ENCODE measurements at places on chromosomes 2 and 18.

DNA sequence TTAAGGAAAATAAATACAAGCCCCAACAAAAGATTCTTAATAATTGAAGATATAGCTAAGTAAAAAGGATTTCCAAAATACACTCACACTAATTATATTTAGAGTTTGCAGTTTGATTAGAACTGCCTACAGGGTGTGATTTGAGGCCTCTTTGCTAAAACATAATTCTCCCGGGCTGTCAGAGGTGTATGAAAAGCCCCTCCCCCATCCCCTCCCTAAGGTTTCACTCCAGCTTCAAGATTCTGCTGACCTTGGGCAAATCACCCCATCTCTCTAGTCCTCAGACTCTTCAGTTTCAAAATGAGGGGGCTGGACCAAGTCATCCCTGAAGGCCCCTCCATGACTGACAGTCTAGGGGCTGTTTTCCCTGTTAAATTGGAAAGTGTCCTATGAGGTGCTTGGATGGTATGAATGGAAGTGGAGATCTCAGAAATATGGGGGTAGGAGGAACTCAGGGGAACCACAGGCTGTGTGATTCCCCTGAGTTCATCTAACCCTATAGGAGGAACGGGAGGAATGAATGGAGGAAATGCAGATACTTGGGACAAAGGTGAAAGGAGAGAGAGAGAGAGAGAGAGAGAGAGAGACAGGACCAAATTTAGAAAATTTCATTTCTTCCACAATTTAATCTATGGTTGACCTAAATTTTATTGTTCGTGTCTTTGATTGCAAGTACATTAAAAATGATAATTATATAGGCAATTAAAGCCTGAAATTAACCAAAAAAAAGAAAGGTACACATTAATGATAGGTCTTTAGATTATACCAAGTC is 107.5 kb downstream of the SPP2 start:
- H3K36me3 ChIP-seq, result no peaks in the 10 kb centered on the region
- no peak for DNase-seq
- no peak overlapping the region for H3K4me3 ChIP-seq
- no peak overlapping the region for H3K27ac ChIP-seq
- H3K27me3 ChIP-seq, result no peaks in the 10 kb centered on the region

DNA sequence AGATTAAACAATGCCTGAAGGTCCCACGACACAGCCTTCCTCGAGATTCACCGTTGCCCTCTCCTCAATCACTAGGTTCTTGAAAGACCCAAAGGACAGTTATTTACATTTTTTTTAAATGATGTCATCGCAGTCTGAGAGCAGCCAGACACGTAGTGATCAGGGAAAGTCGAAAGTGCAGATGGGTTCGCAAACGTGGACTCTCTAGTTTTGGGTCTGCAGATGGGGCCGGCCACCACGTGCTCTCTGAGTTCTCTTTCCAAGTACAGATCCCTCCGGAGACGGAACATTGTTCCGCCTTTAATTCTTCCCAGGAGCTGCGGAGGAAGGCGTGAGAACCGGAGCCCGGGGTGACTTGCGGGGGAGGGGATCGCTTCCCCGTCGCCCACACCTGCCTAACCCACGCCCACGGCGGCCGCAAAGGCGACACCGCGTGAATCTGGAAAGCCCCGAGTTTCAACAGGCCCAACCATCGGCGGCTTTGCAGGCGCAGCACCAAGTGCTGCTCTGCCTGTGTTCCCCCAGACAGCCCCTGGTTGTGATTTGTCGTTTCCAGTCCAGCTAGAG is 54.3 kb downstream of the PKDCC start:
- H3K27ac ChIP-seq, result peak overlapping the region; percentile 84
- peaks cover 37% of the 10 kb centered on the region for H3K4me1 ChIP-seq
- peak; percentile 74 for DNase-seq
- peak overlapping the region; percentile 52 for H3K4me3 ChIP-seq

GRCh38 chr2:77161009-77161408 is 361.2 kb downstream of the LRRTM4 start:
- DNase-seq, result no peak
- H3K36me3 ChIP-seq, result no peaks in the 10 kb centered on the region
- H3K27ac ChIP-seq, result no peak overlapping the region
- no peaks in the 10 kb centered on the region for H3K27me3 ChIP-seq

DNA sequence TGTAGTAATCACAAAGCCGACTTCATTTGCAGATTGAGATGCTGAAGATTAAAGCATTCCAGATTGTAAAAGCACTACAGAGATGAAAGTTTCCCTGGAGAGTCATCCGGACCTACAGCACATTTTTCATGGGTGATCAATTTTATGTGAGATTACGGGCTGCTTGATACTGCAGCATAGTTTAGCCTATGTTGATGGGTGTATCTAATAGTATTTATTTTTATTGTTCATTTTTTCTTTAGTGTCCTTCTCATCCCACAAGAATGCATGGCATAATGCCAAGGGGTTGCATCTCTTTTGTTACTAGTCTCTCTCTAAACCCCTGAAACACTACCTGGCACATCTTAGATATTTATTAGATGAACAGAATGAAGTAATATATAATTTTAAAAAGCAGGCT is 240.4 kb downstream of the MBD2 start:
- H3K27me3 ChIP-seq, result no peaks in the 10 kb centered on the region
- H3K4me3 ChIP-seq, result no peak overlapping the region

DNA sequence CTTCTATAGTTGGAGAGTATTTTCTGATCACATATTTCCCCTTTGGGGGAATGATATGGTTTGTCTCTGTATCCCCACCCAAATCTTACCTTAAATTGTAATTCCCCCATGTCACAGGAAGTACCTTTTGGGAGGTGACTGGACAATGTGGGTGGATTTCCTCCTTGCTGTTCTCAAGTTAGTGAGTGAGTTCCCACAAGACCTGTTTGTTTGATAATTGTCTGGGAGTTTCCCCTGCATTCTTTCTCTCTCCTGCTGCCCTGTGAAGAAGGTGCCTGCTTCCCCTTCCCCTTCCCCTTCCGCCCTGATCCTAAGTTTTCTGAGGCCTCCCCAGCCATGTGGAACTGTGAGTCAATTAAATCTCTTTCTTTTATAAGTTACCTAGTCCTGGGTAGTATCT is 222.7 kb upstream of the SLC39A10 start:
- no peak for DNase-seq
- H3K4me3 ChIP-seq, result no peak overlapping the region
- no peaks in the 10 kb centered on the region for H3K36me3 ChIP-seq
- H3K4me1 ChIP-seq, result no peaks in the 10 kb centered on the region

DNA sequence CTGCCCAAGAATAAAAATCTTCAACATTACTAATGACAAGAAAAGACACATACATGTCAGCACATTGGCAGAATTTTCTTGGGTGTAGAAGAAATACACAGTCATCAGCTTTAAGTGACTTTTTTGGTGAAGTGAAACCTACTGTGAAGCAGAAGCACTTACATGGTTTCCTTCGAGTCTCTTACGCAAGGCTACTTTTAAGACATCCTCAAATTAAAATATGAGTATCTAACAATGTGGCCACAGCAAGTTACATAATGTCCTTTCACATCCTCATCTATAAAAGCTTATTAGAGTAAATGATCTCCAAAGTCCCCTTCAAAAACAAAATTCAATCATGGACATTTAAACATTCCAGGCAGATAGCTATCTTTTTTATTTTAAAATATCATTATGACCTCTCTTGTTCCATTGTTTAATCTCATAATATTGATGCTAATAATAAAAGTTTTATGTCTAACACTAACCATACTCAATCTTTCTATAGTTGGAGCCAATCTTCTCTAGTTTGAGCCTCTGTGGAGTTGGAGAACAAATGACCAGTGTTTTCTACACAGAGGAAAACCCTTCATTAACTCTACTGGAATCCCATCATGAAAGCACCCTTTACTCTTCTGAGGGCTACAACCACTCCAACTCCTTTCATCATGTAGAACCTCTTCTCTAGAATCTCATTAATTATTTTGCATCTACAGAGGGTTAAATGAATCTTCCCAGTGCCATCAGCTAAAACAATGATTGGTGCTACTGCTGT is 182.2 kb upstream of the ZFP36L2 start:
- no peak overlapping the region for H3K27ac ChIP-seq
- H3K36me3 ChIP-seq, result no peaks in the 10 kb centered on the region
- H3K4me3 ChIP-seq, result no peak overlapping the region
- DNase-seq, result no peak
- peaks cover 14% of the 10 kb centered on the region for H3K4me1 ChIP-seq
- H3K27me3 ChIP-seq, result no peaks in the 10 kb centered on the region

- no peaks in the 10 kb centered on the region for H3K4me1 ChIP-seq
- H3K4me3 ChIP-seq, result no peak overlapping the region
- no peak for DNase-seq
- no peaks in the 10 kb centered on the region for H3K27me3 ChIP-seq
- H3K36me3 ChIP-seq, result no peaks in the 10 kb centered on the region
Measured at GRCh38 chr2:215136669-215137328, 1.6 kb downstream of the ABCA12 start.

DNA sequence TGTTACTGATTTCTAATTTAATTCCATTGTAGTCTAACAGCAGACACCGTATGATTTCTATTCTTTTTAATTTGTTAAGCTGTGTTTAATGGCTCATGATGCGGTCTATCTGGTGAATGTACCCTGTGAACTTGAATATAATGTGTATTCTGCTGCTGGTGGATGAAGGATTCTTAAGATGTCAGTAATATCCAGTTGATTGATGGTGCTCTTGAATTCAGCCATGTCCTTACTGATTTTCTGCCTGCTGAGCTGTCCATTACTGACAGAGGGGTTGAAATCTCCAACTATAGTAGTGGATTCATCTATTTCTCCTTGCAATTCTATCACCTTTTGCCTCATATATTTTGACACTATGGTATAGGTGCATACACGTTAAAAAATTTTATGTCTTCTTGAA is 373.3 kb upstream of the RAB12 start:
- no peaks in the 10 kb centered on the region for H3K27me3 ChIP-seq
- no peak overlapping the region for H3K4me3 ChIP-seq
- H3K4me1 ChIP-seq, result peaks cover 3% of the 10 kb centered on the region
- H3K27ac ChIP-seq, result no peak overlapping the region

DNA sequence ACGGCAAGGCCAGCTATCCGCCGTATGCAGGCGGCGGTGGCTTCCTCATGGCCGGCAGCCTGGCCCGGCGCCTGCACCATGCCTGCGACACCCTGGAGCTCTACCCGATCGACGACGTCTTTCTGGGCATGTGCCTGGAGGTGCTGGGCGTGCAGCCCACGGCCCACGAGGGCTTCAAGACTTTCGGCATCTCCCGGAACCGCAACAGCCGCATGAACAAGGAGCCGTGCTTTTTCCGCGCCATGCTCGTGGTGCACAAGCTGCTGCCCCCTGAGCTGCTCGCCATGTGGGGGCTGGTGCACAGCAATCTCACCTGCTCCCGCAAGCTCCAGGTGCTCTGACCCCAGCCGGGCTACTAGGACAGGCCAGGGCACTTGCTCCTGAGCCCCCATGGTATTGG is 3.1 kb downstream of the B3GNT7 start:
- H3K4me3 ChIP-seq, result no peak overlapping the region
- peaks cover 47% of the 10 kb centered on the region for H3K4me1 ChIP-seq
- H3K36me3 ChIP-seq, result no peaks in the 10 kb centered on the region
- no peak for DNase-seq

GRCh38 chr18:55326134-55326533 is 261.9 kb downstream of the TCF4 start:
- H3K27ac ChIP-seq, result no peak overlapping the region
- DNase-seq, result no peak
- H3K27me3 ChIP-seq, result no peaks in the 10 kb centered on the region
- H3K4me1 ChIP-seq, result peaks cover 16% of the 10 kb centered on the region
- no peak overlapping the region for H3K4me3 ChIP-seq

GRCh38 chr2:219358170-219359075 is 25.9 kb upstream of the RESP18 start:
- peaks cover 12% of the 10 kb centered on the region for H3K4me1 ChIP-seq
- no peak overlapping the region for H3K4me3 ChIP-seq
- no peaks in the 10 kb centered on the region for H3K36me3 ChIP-seq
- no peak for DNase-seq

DNA sequence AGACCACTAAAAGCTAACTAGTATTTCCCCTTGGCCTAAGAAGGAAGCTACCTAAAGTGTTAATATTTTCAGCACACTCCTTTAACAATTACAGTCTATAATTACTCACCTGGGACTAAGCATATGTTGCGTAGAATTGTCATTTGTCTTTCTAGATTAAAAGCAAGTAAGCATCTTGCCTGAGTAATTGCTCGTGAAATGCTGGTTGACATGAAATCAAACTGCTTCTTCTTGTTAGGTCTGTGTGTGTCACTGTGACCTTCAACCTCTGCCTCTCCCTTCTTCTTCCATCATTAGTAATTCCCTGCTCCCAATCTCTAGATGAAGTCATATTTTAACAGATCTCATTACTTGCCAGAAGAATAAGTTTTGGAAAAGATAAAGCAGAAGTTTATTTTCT is 212.2 kb downstream of the XIRP2 start:
- H3K27ac ChIP-seq, result no peak overlapping the region
- H3K4me1 ChIP-seq, result no peaks in the 10 kb centered on the region
- H3K4me3 ChIP-seq, result no peak overlapping the region
- no peaks in the 10 kb centered on the region for H3K36me3 ChIP-seq

- no peak for DNase-seq
- peaks cover 10% of the 10 kb centered on the region for H3K36me3 ChIP-seq
- H3K4me1 ChIP-seq, result no peaks in the 10 kb centered on the region
- H3K4me3 ChIP-seq, result peak overlapping the region; percentile 81
- H3K27ac ChIP-seq, result peak overlapping the region; percentile 87
Measured at GRCh38 chr2:216108310-216108966, 710 bp upstream of the XRCC5 start.

DNA sequence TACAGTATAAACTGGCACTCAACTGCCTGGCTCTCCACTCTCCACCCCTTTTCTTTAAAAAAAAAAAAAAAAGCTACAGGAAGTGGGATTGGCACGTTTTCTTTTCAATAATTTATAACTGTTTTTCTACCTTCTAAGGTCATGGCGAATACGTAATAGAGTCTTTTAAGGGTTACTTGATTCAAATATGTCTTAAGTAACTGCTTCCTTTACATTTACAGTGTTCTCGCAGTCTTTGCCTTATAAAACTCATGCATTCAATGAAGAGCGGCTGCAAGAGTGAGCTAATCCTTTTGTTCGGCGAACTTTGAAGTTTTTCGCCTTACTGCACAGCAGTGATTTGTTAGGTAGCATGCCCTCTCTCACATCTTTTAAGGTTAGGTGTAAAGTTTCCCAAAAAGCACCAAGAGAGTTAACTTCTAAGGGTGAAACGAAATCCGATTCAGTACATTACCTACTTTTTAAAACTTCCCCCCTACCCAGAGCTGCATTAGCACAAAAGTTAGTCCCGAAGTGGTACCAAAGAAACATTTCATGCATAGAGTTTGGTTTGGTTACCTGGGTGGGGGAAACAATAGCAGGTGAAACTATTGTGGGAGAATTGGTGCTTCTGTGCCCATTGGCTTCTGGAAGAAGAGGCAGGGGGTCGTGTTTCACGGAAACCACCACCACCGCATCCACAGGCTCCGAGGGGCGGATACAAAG is 2.0 kb downstream of the KCTD1 start:
- H3K27me3 ChIP-seq, result no peaks in the 10 kb centered on the region
- H3K4me1 ChIP-seq, result no peaks in the 10 kb centered on the region
- H3K4me3 ChIP-seq, result no peak overlapping the region
- no peaks in the 10 kb centered on the region for H3K36me3 ChIP-seq
- DNase-seq, result no peak
- H3K27ac ChIP-seq, result no peak overlapping the region
